ENCODE measurements at places on chromosomes 13 and 19.

DNA sequence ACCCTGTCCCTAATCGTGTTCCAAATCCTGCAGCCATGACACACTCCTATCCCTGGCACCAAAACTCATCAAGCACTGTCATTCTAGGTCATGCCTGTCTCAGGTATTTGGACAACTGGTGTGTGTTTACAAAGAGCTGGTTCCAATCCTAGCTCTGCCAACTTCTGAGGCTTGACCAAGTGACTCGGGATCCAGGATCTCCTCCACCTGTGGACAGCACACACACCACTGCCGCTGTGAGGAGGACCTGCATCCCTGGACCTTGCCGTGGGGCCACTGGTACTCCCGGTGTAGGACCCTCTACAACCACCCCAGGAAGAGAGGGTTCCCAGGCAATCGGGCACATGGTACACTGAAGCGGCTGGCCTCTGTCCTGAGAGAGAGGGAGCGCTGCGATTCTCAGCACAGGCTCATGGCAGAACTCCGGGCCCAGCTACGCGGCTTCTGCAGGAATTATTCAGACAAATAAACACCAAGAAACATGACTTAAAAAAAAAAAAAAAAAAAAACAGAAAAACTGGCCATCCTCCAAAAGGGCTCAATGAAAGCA is 20.4 kb downstream of the MLLT1 start:
- no peak for DNase-seq

- no peak for DNase-seq
These were observed 50.0 kb downstream of the GAS6 start for GRCh38 chr13:113813749-113814434.

GRCh38 chr13:76828316-76828741 is 57.9 kb downstream of the KCTD12 start:
- no peak for DNase-seq

DNA sequence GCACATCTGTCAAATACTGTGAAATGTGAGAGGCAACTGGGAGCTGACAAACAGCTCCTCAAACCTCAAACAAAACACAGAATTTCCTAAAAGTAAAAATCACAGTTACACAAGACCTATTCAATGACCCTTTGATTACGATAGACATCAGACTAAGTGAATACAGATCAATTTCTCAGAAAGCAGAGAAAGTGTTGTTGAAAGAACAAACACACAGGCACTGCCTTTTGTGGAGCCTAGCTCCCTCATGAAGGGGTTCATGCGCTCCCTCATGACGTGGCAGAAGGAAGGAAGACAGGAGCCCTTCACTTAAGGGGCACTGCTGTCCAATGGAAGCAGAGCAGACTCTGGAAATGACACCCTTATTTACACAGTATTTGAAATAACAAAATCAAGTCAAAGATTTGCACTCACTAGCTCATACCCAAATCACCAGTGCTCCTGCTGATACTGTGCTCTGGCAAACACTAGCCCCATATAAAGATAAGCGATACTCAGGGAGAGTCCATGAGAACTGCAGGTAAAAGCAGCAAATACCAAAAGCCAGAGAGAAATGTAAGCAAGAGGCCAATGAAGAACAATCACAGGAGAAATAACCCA is 144.9 kb downstream of the KLF12 start:
- no peak for DNase-seq

GRCh38 chr19:56348289-56348877 is 33.7 kb upstream of the ZSCAN5A start:
- DNase-seq, result no peak

DNA sequence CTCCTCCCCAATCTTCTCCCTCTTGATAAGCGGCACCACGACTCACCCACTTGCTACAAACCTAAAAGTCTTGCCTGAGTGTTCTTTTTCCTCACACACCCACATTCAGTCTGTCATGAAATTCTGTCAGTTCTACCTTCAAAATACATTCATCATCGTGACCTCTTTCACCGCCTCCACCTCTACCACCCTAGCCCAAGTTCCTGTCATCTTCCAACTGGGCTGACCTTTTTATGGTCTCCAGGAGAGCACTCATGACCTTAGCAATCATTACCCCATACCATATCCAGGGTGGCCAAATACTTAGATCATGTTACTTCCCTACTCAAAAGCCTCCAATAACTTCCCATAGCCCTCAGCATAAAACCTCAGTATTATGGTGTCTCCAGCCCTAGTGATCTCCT is 110.4 kb upstream of the TSC22D1 start:
- DNase-seq, result no peak

DNA sequence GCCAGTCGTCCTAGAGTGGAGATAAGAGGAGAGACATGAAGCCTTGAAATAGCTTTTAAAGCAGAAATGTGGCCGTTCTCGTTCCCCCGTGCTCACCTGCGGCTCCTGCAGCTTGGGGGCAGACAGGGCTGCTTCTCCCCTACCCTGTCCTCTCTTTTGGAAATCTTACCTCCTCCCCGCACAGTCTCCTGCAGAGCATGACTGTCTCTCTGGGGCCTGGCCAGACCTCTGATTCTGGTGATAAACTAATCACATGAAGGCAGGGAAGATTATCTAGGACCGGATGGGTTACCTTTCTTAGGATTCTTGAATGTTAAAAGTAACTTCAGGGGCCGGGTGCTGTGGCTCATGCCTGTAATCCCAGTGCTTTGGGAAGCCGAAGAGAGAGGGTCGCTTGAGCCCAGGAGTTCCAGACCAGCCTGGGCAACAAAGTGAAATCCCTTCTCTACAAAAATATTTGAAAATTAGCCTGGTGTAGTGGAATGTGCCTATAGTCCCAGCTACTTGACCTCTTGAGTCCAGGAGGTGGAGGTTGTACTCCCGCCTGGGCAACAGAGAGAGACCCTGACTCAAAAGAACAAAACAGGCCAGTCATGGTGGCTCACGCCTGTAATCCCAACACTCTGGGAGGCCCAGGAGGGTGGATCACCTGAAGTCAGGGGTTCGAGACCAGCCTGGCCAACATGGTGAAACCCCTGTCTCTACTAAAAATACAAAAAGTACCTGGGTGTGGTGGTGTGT is 8.1 kb downstream of the CEBPA start:
- DNase-seq, result no peak
